ENCODE measurements at places on chromosomes 1 and 21. TPM values are rescaled to one million over a fixed set of nuclear protein-coding genes. Genes with fewer than 3 reads are reported as not detected.

- peaks cover 66% of the 10 kb centered on the region for H3K36me3 ChIP-seq
- H3K4me1 ChIP-seq: no peaks in the 10 kb centered on the region
- H3K27ac ChIP-seq: no peak overlapping the region
- H3K27me3 ChIP-seq: no peaks in the 10 kb centered on the region
- no peak for DNase-seq
- no peak overlapping the region for H3K4me3 ChIP-seq
Observed at GRCh38 chr1:212892108-212892507, 34.0 kb downstream of the FLVCR1 start.

The CGN gene
- total RNA-seq: 1.7 TPM

DNA sequence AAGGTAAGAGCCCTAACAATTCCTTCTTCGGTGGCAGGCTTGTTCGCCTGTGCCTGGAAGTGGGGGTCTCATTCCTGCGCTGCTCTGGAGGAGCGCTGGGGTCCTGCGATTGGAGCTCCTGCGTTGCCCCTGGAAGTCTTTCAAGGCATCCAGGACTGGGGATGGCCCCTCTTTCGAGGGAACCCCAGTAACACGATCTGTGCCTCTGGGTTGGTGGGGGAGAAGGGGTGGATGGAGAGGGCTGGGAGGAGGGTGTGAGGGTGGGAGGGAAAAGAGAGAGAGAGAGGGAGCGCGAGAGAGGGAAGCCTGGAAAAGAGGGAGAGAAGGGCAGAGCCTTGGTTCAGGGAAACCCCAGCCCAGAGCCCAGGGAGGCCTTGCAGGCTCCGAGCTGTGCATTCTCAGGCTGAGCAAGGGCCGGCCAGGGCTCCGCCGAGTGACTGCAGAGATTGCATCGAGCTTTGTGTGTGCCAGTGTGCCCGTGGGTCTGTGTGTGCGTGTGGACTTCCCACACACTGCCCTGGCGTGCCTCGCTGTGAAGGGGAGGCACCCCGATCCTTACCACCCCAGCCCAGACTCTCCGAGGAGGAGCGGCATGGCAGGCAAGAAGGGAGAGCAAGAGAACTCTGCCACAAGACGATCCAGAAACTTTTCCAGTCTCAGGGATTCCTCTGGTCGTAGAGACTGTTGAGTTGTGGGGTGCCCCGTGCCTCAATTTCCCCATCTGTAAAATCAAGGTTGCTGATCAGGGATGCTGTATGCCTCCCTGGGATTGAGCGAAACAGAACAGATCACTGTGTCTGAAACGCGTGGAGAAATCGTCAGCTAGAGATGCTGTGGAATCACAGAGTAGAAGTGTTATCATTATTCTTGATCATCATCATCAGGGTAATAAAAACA lies 619 bp downstream of the BCL9 start:
- no peak overlapping the region for H3K4me3 ChIP-seq
- H3K4me1 ChIP-seq: peaks cover 53% of the 10 kb centered on the region
- H3K27me3 ChIP-seq: no peaks in the 10 kb centered on the region
- H3K27ac ChIP-seq: no peak overlapping the region

- no peaks in the 10 kb centered on the region for H3K36me3 ChIP-seq
- peaks cover 1% of the 10 kb centered on the region for H3K27me3 ChIP-seq
- no peak overlapping the region for H3K27ac ChIP-seq
- H3K4me1 ChIP-seq: no peaks in the 10 kb centered on the region
- H3K4me3 ChIP-seq: no peak overlapping the region
Observed at GRCh38 chr21:36610201-36610600, 88.7 kb upstream of the SIM2 start.

- peaks cover 17% of the 10 kb centered on the region for H3K4me1 ChIP-seq
- peak; percentile 89 for DNase-seq
- no peak overlapping the region for H3K4me3 ChIP-seq
- no peaks in the 10 kb centered on the region for H3K36me3 ChIP-seq
Observed at GRCh38 chr21:42258150-42258884, 39.4 kb downstream of the ABCG1 start.

GRCh38 chr1:164587617-164588501 lies 28.9 kb downstream of the PBX1 start:
- no peak overlapping the region for H3K4me3 ChIP-seq
- no peaks in the 10 kb centered on the region for H3K36me3 ChIP-seq
- no peak overlapping the region for H3K27ac ChIP-seq
- no peaks in the 10 kb centered on the region for H3K4me1 ChIP-seq
- no peak for DNase-seq

The PHACTR4 gene
- total RNA-seq: 20.3 TPM

DNA sequence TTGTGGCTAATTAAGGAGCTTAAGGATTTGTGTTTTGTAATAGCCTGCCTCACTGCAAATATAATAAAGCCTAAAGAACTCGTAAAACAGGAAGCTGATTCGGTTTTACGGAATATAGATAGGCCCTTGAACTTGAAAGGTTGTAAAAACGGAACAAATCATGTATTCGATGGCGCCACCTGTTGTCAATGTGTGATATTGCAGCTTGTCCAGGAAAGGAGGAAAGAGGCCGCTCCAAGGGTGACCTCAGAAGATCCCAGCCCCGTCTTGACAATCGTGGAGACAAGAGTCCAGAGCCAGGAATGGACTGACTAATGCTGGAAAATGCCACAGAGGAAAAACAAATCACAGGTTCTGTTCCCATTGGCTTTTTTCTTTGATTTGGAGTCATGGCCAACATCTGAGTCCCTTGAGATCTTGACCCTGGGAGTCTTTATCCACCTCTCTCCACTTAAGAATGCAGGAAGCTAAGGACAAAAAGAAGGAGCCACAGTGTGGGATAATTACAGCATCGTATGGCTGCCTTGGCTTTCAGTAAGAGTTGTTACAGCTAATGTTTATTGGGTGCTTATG lies 7.0 kb upstream of the IGSF21 start:
- no peaks in the 10 kb centered on the region for H3K4me1 ChIP-seq
- DNase-seq: peak; percentile 67

DNA sequence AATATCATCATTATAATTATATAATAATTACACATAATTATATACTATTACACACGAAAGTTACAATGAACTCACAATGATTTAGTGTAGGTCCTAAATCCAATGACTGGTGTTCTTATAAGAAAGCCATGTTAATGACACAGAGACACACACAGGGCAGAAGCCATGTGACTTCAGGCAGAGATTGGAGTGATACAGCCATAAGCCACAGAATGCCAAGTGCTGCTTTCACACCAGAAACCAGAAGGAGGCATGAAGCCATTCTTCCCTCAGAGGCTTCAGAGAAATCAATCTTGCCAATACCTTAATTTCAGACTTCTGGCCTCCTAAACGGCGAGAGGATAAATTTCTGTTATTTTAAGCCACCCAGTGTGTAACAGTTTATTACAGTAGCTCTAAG lies 147.4 kb upstream of the KRTAP19-8 start:
- peaks cover 49% of the 10 kb centered on the region for H3K36me3 ChIP-seq
- peaks cover 72% of the 10 kb centered on the region for H3K4me1 ChIP-seq
- H3K4me3 ChIP-seq: peak overlapping the region; percentile 41
- H3K27me3 ChIP-seq: no peaks in the 10 kb centered on the region

DNA sequence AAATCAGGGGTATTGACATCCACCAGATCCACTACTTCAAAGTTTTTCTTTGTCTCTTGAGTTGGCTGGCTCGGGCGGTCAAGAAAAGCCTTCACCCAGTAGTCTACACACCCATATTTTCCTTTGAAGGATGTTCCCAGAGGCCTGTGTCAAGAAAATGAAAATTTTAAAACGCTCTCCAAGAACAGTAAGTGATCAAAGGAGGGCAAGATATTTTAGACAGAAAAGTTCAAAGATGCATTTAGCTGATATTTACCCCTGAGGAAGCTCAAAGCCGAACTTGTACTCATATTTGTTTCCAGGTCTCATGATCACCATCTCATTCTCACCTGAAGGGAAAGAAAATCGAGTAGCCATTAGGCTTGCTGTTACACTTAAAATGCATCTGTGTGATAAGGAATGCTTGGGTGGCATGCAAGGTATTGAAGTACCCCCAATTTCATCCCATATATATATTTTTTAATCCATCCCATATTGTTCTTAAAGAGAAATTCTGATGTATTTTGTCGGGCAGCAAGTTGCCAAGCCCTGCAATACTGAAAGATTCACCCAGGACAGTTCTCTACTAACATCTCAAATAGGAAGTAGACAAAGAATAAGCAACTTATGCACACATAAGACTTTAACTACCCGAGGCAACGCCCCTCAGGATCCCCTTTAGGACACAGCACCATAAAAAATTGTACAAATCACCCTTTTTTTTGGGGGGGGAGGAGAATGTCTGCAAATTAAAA lies 1.1 kb downstream of the TXNIP start:
- DNase-seq: no peak
- peak overlapping the region; percentile 100 for H3K27ac ChIP-seq
- H3K27me3 ChIP-seq: no peaks in the 10 kb centered on the region
- H3K36me3 ChIP-seq: peaks cover 48% of the 10 kb centered on the region
- H3K4me3 ChIP-seq: peak overlapping the region; percentile 98
- H3K4me1 ChIP-seq: peaks cover 68% of the 10 kb centered on the region

DNA sequence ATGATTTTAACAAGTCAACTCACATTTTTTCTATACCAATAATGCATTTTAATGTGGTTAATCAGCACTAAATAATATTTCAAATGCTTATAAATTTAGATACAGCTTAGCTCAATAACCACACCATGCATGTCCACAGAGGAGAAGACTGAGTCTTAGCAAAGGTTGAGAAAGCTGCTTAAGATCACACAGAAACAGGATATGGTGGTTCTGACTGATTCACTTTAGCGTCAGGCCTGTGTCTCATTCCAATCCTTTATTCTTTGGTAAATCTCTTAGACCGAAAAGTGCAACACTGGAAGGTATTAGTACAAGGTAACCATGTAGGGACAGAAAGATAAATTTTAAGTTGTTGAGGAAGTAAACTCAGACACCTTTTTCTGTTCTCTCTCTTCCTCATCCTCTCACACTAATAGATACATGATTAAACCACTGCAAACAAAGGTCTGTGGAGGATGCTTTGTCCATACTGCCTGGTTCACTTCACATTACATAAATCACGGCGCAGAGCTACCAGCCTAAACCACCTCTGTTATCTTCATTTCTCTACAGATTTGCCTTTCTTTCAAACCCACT lies 139.0 kb downstream of the DPYD start:
- no peak for DNase-seq
- peak overlapping the region; percentile 17 for H3K27ac ChIP-seq
- peaks cover 2% of the 10 kb centered on the region for H3K36me3 ChIP-seq
- no peak overlapping the region for H3K4me3 ChIP-seq

The TNFRSF4 gene
- 142 TPM for total RNA-seq

The VWA5B1 gene
- total RNA-seq: not detected

DNA sequence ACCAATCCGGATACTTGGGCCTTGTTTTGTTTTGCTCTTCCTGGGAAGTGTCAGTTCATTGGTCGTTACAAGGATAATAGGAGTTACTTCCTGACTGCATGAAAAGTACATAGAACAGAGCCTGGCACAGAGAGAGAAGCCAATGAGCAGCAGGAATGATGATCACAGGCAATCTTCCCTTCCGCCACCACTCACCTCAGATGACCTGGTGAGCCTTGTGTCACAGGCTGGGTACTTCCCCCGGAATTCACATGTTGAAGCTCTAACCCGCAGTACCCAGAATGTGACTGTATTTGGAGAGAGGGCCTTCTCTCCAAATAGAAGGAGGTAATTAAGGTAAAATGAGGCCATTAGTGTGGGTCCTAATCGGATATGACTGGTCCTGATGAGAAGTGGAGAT lies 18.8 kb upstream of the GPR137B start:
- H3K4me1 ChIP-seq: peaks cover 27% of the 10 kb centered on the region
- DNase-seq: no peak
- no peaks in the 10 kb centered on the region for H3K36me3 ChIP-seq
- H3K27ac ChIP-seq: no peak overlapping the region
- H3K27me3 ChIP-seq: peaks cover 7% of the 10 kb centered on the region
- no peak overlapping the region for H3K4me3 ChIP-seq

The AMY1B gene
- total RNA-seq: not detected

DNA sequence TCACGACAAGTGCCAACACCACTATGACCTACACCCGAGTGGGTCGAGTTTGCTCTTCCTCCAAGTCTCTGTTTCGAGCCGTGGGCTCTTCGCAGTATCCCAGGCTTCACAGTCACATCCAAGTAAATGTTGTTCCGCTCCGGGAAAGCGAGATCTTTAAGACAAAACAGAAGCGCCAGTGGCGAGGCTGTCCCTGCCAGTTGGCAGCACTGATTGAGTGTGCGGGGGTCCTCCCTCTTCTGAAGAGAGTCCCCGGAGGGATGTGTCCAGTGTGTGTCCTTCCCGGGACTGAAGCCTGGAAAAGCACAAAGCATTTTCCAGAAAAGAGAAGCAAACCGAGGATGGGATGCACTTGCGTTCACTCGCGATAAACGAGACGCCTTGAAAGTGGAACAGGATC lies 158.9 kb downstream of the PRDM16 start:
- DNase-seq: no peak
- no peak overlapping the region for H3K27ac ChIP-seq
- no peak overlapping the region for H3K4me3 ChIP-seq
- no peaks in the 10 kb centered on the region for H3K27me3 ChIP-seq

DNA sequence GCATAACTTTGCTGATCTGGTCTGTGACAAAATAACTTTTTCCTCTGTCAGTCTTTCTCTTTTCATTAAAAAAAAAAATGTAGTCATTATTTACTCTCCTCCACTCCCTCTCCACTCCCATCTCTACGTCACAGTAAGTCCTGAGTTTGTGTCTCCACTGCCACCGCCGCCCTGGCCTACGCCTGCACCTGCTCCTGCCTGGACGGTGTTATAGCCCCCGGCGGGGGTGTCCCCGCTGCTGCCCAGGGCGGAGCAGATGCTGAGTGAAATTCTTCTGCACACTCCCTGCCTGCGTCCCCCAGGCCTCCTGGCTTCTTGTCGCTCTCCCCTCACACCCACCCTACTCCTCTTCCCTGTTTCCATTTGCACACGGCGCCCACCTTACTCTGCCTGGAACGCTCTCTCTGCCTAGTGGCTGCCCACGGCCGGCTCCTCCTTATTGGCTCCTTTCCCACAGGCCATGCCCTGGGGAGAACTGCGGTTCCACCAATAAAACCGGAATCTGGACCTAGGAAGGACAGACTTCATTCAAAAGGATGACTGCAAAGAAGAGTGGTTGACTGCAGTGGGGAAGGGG lies 55.2 kb upstream of the C1orf174 start:
- no peaks in the 10 kb centered on the region for H3K4me1 ChIP-seq
- H3K36me3 ChIP-seq: no peaks in the 10 kb centered on the region
- H3K27ac ChIP-seq: no peak overlapping the region
- H3K27me3 ChIP-seq: peaks cover 9% of the 10 kb centered on the region
- no peak overlapping the region for H3K4me3 ChIP-seq

DNA sequence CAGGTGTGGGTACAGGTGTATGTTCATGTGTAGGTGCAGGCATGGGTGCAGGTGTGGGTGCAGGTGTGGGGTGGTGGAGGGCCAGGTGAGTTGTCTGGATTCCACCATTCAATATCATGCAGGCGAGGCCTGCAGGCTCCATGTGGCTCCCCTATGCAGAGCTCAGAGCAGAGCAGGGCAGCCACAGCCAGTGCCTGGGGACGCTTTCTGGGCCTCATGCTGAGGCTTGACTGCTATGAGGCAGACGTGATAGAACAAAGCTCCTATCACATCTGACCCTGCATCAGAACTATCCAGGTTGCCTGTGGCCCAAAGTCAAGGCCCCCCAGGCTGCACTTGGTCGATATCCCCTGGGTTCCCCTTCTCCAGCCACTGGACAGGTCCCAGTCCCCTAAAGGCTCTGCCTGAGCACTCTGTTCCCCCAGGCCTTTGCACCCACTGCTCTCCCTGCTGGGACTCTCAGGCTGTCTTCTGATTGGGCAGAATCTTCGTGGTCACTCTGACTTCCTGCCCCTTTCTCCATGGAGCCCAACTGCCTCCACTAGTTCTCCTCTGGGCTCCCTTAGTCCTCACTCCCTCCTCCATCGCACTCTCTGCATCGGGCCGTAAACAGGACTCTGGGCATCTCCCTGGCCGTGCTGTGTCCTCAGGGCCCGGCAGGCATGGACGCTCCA lies 78.6 kb upstream of the ACTL8 start:
- no peaks in the 10 kb centered on the region for H3K27me3 ChIP-seq
- no peak overlapping the region for H3K4me3 ChIP-seq
- no peak for DNase-seq

The HCN3 gene
- total RNA-seq: 1.5 TPM
